Activated CD8-positive, alpha-beta memory T cell treated with anti-CD3 and anti-CD28 coated beads for 1 hour (primary cell): ENCODE measurements at places on chromosomes 2 and 18.

DNA sequence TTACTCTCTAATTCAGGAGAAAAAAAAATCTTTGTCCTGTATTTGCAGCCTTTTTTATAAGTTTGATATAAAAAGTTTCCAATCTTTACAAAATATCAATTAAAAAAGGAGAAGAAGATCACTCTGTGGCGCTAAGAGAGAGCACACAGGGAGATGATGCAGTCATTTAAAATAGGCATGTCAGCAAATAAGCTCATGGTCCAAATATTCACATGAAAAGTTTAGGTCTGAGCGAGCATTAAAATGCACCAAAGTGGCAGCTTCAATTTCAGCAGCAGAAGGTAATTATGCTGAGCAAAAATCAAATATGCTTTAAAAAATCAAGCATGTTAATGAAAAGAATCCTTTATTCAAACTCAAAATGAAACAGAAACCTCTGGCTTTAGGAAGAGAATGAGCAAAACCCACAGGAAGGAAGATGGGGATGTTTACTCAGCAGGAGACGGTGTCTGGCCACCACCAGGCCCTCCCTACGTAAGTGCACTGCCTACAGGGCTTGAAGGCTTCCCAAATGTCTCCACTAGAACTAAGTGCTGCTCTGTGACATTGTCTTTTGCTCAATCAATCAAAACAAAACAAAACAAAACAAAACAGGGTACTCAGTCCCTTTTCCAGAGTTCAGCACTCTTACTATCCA, 120.4 kb downstream of the L3MBTL4 start:
- DNase-seq, result no peak

GRCh38 chr2:119608553-119608952, 64.3 kb downstream of the CFAP221 start:
- no peak for DNase-seq

DNA sequence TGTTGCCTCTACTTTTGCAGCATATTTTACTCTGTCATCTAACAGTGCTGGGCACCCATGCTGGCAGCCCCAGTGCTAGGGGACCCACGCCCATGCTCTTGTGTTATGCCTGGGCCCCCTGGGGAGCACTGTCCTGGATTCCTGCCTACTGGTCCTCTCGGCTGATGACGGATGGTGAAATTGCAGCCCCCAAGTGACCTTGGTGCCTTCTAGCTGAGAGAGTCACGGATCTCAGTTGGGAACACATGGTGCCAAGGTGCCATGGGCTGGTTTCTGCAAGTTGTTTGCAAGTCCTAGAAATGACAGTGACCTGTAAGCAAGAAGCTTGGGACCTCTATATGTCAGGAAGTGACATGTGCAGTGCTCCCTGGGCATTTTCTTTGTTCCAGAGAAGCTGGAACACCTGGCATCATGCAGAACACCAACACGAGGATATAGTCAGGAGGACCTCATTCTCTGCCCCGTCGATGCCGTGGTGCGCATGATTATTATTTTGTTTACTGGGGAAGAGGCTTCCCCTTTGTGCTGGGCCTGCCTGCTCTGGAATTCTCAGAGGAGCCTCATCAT, 187.6 kb downstream of the LDLRAD4 start:
- no peak for DNase-seq

- DNase-seq, result no peak
Observed at GRCh38 chr2:41847744-41848441, 199.9 kb upstream of the PKDCC start.

DNA sequence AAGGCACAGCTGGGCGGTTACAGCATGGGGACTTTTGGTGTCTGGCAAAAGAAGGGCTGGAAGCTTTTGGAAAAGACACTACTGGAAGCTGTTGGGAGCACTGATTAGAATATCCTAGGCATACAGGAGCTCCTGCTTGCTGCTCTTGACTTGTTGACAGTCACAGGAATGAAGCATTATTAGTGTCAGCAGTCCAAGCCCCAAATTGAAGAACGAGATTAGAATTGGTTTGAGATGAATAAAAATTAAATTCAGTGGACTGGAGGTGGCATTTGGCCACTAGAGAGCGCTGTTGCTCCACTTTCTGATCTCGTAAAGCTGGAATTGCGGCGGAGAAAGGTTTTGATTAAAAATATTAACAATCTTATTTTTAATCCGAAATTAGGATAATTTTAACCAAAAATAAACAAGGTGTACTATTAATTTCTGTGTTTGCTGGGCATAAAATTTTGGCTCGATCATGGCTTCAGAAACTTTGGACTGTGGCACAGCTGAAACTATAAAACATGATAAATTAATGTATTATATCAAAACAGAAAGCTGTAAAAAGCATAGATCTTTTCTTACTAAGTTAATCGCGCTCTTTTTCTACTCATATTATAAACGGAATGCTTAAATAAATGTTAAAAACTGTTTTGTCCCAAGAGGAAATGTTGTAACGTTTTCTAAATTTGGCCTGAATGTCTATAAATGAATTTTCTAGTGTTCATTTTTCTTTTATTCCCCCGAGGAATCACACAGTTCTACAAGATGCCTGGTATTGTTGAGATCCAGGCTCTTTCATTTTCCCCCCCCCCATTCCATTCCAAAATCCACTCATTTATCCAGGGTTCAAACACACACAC, 2.4 kb upstream of the HOXD8 start:
- peak; percentile 57 for DNase-seq

DNA sequence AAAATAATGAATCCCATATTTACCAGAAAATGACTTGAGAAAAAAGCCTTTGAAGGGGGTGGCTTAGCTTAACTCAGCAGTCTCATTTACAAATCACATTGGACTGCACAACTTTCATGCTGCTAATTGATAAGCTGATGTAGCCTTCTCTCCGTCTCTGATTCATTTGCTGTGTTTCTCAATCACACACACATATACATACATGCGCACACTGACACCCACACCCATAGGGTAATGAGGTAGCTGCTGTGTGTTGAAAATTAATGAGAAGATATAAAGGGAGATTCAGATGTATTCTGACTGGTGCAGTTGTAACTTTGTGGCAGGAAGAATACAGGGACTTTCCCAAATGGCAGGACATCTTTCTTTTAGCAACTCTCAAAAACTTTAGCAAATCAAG, 141.9 kb upstream of the GCFC2 start:
- DNase-seq, result no peak

GRCh38 chr2:118521960-118522359, 325.5 kb downstream of the EN1 start:
- no peak for DNase-seq

- no peak for DNase-seq
Observed at GRCh38 chr18:22558945-22559385, 141.2 kb upstream of the CTAGE1 start.

DNA sequence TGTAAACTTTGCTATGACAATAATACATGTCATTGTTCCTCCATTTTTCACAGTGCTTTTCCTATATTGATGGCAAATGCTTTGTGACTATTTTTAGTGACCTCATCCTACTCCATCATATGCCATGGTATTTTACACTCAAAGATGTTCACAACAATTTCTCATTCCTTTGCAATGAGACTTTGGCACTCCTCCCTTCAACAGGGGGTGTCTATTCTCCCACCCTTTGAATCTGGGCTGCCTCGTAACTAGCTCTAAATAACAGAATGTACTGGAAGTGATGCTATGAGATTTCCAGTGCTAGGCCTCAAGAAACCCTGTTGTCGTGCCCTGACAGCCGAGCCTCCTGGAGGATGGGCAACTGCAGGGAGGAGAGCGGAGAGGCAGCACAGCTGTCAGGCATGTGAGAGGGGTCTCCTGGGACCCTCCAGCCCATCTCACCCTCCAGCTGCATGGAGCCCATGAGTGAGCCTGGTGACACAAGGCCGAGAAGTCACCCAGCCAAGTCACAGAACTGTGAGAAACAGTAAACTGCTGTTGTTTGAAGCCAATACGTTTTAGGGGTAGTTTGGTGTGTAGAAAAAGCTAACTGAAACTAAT, 103.1 kb upstream of the APCDD1 start:
- DNase-seq, result no peak
